ENCODE measurements at places on chromosomes 3 and 15. TPM values are rescaled to one million over a fixed set of nuclear protein-coding genes. Genes with fewer than 3 reads are reported as not detected.

PROK2 gene
- total RNA-seq = 1.5 TPM

IL17RD gene
- not detected for total RNA-seq

CATSPER2 gene
- 5.4 TPM for total RNA-seq

DNA sequence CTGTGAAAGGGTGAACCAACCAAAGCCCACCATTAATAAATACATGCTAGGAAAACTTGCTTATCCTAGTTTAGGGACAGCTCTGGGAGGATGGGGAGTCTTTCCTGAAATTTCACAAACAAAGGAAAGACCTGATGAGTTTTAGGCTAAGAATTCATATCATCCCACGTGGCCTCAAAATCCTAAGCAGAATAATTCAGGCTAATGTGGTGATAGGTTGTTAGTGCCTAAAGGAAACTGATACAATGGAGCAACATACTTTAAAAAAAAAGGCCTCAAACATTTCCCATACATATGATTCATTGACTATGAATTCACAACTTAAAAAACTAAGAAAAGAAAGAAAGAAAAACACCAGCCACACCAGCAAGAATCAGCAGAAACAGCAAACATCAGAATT, 126.9 kb upstream of the CNTN4 start:
- no peaks in the 10 kb centered on the region for H3K27me3 ChIP-seq
- H3K36me3 ChIP-seq = no peaks in the 10 kb centered on the region
- no peak for DNase-seq
- no peaks in the 10 kb centered on the region for H3K4me1 ChIP-seq
- H3K4me3 ChIP-seq = no peak overlapping the region

DNA sequence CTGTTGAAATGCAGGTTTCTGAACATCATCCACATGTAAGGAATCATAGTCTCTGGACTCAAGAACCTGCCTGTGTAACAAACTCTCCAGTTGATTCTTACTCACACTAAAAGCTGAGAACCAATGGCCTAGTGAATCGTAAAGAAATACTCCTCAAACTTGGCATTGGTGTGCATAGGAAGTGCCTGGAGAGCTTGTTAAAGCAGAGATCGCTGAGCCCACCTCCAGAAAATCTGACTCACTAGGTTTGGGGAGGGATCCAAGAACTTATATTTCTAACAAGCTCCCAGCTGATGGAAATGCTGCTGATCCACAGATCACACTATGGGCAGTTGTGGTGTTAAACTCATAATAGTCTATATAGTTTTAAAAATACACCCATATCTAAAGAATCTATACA, 55.8 kb upstream of the LMCD1 start:
- no peak overlapping the region for H3K27ac ChIP-seq
- H3K4me3 ChIP-seq = no peak overlapping the region
- DNase-seq = no peak
- no peaks in the 10 kb centered on the region for H3K4me1 ChIP-seq
